ENCODE measurements at places on chromosomes 13 and 19.

DNA sequence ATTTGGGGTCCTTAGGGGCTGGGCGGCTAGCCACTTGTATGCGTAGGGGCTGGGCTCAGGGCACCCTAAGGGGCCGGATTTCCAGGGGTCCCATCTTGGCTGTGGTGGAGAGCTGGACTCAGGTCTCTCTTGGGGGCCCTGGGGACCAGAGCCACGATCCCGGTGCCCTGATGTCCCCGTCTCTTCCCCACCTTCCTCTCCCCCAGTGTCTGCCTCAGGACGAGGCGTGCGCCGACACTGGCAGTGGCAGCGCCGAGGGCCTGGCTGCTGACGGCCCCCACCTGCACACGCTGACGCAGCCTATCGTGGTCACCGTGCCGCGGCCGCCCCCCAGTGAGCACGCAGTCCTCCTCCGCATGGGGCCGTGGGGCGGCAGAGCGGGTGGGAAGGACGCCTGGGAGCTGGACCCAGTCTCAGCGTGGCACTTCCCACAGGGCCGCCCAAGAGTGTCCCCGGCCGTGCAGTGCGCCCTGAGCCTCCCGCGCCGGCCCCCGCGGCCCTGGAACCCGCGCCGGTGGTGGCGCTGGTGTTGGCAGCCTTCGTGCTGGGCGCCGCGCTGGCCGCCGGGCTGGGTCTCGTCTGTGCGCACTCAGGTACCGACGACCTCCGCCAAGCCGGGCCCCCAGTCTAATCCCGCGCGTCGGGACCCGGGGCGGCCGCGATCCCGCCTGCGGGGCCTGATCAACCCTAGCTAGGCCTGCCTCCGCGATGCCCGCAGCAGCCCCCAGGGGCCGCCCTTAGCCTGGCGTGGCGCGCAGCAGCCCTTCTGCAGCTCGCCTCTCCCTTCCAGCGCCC, 2.7 kb upstream of the SNAPC2 start:
- DNase-seq = no peak

DNA sequence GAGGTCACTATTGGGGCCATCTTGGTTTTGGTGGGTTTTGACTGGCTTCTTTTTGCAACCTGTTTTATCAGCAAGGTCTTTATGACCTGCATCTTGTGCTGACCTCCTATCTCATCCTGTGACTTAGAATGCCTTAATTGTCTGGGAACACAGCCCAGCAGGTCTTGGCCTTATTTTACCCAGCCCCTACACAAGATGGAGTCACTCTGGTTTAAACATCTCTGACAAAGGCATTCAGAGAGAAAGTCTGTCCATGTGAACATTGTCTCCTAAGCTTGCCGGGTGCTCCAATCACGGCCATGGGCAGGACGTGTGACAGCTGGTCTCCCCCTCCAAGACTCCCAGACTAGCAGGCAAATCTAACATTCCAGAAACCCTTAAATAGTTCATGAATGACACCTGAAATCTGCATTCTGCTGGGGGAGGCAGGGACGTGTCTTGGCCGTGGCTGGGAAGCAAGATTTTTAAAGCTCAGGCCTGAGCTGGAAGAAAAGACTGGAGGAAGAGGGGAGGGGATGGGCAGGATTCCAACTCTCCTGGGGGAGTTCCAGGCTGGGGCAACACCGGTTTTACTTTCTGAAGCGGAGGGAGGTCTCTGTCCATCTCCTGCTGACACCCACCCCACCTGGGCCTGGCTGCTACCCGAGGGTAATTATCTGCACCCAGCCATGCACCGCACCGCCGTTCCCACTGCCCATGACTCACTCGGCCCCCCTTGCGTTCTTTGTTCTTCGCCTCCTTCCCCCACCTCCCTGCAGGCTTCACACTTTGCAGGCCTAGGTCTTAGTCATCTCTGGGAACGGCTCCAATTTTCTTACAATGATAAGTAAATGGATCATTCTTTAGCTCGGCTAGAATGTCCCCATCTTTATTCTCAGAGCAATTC, 11.6 kb upstream of the OR1M1 start:
- peak; percentile 14 for DNase-seq

GRCh38 chr19:47023448-47023794, 3.8 kb downstream of the NPAS1 start:
- DNase-seq = no peak

DNA sequence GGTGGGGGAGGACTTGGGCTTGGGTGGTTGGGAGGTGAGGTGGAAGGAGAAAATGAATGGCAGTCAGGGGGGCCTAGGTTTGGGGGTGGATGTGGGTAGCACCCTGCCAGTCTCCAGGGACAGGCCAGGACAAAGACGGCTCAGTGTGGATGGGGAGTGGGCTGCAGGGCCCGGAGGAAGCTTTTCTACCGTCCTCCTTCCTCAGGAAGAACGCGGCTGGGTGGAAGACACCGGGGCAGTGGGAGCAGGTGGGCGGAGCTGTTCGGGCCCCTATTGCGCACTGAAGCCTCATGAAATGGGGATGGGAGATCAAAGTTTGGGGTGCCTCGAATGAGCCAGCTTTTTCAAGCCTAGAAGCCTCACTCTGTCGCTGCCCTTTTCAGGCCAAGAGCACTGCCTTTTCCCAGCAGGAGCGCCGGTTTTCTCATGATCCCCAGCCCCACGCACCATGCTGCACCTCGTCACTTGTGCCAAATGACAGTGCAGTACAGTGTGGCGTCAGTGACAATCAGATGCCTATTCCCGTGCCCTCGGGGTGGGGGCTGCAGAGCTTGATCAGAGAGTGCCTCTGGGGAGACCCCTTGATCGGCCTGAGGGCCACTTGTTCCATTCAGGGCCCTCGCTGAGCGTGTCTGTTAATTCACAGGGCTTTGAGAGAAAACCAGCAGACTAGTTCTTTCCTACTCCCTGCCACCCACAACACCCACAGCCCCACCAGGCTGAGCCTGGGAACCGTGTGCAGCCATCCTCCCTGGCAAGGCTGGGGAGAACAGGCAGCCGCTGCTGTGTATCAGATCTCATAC, 1.5 kb downstream of the CALM3 start:
- DNase-seq = no peak

GRCh38 chr13:29361716-29362115, 233.8 kb downstream of the SLC7A1 start:
- no peak for DNase-seq

- DNase-seq = no peak
These were observed 43.2 kb upstream of the ERICH6B start for GRCh38 chr13:45658586-45659235.

DNA sequence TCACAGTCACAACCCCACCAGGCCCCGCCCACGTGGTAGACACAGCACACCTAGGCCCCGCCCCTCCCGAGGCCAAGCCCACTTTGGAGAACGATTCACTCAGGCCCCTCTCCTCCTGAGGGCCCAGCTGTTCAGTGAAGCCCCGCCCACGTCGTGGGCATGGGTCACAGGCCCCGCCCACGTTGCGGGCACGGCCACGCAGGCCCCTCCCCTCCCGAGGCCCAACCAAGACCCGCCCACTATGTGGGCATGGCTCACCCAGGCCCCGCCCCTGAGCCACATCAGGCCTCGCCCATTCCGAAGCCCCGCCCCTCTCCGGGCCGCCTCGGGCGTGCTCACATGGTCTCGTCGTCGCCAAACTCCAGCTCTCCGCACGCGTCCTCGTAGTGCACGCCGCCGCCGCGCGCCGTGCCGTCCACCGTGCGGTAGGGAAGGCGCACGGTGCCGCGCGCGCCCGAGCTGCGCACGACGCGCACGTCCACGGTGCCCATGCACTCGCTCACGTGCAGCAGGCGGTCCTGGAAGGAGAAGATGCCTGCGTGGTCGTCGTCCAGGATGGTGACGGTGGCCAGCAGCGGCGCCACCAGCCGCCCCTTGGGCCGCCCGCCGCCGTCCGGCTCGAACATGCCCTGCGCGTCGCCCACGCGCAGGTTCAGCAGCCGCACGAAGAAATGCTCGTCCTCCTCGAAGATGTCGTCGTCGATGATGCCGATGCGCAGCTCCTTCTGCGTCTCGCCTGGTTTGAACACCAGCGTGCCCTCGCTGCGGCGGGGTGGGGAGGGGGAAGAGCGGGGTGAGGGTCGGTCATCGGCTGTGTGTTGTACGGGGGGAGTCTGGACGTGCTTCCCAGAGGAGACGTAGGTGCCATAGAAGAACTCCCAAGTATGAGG, 24.0 kb downstream of the SLC8A2 start:
- peak; percentile 17 for DNase-seq

DNA sequence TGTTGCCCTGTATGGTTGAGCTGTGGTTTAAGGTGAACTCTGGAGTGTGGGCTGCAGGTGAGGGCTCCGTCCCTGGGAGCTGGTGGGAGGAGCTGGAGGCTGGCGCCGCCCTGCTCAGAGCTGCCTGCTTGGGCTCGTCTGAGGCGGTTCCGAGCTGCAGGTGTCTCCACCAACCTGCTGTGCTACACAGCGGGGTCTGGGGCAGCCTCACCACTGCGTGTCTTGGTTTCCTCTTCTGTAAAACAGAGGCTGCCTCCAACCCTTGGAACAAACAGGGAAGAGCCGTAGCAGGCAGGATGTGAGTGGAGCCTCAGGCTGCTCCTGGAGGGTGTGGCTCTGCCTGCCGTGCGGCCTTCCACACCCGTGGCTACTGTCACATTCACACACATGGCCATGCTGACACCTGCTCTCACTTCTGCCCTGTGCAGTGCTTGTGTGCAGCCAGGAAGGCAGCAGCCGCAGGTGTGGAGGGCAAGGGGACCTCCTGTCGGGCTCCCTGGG, 21.4 kb downstream of the NAXD start:
- no peak for DNase-seq

DNA sequence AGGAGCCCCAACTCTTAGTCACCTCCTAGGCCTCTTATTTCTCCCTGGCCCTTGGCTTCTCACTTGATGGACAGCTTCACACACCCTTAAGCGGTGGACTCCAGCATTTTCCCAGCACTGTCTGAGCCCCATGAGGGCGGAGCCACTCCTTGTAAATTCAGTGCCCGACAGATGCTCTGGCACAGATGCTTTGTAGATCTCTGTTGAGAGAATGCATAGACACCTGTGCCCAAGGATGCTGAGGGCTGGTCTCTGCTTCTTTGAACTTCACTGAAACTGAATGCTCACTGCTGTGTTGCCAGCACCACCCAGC, 3.3 kb downstream of the SYCN start:
- no peak for DNase-seq
